ENCODE measurements at places on chromosomes 2 and 18.

DNA sequence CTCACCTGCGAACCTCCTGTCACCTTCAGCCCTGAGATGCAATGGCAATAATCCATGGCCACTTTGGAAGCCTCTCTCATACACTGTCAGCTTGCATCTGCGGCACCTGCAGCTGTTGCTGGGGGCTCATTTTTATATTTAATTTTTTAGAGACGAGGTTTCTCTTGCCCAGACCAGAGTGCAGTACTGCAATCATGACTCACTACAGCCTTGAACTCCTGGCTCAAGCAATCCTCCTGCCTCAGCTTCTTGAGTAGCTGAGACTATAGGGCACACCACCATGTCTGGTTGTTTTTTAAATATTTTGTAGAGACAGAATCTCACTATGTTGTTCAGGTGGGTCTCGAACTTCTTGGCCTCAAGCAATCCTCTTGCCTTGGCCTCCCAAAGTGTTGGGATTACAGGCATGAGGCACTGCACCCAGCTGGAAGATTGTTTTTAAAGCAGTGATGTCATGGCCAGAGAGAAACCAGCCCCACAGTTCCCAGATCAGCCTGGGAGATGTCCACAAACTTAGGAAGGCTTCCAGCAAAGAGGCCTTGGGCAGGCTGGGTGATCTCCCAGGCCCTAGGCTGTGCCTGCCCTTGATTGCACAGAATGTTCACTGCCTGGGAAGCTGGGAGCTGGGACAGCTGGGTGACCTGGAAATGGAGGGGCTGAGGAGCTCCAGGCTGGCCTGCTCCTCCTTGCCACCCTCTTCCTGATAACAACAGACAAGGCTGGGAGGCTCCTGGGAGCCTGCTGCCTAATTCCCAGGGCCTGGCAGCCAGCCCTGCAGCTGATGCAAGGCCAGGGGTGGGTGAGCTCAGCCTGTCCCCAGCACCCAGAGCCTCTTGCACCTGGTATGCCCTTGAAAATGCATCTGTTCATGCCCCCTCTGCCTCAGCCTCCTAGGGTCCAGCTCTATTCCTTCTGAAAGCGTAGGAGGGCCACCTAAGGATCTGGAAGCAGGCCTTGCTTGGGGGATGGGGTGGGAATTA, 27.1 kb downstream of the SH2D6 start:
- DNase-seq, result no peak

DNA sequence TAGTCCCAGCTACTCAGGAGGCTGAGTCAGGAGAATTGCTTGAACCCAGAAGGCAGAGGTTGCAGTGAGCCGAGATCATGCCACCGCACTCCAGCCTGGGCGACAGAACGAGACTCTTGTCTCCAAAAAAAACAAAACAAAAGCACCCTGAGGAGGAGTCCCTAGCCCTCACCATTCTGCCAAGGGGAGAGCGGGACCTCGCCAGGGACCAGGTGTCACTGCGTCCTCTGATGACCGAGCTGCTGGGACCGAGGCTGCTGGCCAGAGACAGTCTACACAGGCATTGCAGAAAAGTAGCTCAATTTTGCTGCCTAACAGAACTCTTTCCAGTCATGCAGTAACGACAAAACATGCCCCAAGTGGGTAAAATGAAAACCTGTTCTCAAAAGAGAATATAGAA, 18.4 kb downstream of the NCK2 start:
- no peak for DNase-seq

- no peak for DNase-seq
These were observed 777.6 kb upstream of the SOX11 start for GRCh38 chr2:4914551-4914950.

DNA sequence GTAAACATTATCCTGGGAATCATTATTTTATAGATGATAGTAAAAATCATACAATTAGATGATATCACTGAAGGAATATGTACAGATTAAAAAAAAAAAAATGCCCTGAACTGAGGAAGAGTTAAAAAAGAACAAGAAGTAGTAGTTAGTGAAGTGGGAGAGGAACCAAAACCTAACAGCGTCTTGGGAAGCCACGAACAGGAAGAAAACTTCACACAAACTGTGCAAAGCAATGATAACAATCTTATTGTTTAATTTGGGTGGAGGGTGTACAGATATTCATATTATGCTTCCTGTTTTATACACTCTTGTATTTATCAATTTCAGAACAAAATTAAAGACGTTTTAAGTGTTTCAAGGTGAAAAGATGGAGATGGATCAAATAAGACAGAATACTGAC, 3.5 kb downstream of the HEATR5B start:
- DNase-seq, result no peak

- DNase-seq, result no peak
These were observed 48.6 kb downstream of the GALNT14 start for GRCh38 chr2:31089645-31090044.

DNA sequence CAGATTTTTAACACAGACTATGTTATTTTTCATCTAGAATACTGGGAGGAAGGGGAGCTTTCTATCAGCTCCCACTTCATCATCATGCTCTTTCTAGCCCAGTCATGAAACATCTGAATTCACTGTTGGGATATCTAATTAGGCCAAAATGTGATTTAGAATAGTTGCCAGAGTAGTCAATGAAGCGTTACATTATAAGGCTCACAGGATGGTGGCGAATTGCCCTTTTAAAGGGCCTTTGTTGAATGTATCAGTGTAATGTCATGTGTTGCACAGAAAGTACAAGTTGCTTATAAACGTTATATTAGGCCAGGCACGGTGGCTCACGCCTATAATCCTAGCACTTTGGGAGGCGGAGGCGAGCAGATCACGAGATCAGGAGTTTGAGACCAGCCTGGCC, 45.6 kb downstream of the PDE1A start:
- DNase-seq, result no peak

GRCh38 chr18:41645589-41646360, 309.3 kb upstream of the PIK3C3 start:
- no peak for DNase-seq

DNA sequence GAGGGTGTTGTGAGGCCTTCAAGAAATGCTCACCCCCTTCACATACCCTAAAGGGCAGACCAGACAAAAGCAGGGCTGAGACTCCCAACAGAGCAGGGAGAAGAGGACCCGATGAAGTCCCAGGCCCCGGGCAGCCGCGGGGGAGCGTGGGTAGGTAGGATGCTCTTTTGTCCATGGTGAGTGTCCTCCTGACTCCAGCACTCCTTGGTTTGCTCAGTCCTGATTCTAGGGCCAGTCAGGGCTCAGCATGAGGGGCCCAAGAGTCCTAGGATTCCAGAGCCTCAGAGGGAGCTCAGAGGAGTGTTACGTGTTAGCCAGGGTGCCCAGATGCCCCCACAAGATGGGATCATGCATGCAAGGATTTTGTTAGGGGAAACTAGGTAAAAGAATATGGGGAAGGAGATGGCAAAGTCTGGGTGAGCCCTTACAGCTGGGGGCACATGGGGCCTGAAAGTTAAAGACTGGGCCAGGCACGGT, 64.8 kb downstream of the SMAD7 start:
- no peak for DNase-seq

DNA sequence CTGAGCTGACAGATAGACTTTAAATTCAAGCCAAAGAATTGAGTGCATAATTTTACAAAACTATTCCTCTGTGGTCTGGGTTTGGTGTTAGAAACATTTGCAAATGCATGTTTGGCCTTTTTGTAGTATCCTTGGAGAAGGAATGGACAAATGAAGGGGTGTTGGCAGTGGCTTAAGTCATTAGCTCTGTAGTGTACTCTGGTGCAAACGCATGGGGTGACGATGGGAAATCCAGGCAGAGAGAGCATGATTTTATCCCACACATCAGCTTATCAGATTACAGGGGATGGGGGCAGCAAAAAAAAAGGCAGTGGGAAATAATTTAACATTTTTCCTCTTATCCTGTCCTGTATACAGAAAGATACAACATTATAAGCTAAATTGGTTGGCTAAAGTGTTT, 320.6 kb downstream of the ZNF516 start:
- no peak for DNase-seq

DNA sequence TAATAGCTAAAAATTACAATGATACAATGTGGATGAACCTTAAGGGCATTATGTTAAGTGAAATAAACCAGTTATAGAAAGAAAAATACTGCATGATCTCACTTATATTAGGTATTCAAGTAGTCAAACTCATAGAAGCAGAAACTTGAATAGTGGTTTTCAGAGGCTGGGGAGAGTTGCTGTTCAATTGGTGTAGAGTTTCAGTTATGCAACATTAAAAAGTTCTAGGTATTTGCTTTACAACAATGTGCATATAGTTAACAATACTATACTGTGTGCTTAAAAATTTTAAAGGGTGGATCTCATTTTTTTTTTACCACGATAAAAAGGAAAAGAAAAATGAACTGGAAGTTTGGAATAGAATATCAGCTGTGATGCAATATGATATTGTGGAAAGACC, 479.1 kb downstream of the SPAG16 start:
- DNase-seq, result no peak

DNA sequence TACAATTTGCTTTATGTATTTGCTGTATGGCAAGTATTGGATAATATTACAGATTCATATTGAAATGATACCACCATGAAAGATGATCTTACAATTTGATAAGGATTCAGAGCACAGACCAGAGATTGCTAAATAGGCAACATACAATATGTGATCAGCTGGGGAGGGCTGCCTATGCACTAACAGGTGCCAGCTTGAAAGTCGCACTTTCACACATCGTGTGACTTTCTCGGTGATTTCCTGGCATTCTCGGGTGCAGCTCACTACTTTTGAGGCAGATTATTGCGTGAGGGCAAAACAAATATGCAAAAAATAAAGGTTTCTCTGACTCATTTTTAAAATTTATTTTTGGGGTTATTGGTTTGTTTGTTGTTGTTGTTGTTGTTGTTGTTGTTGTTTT, 36.0 kb downstream of the RBMS1 start:
- no peak for DNase-seq

DNA sequence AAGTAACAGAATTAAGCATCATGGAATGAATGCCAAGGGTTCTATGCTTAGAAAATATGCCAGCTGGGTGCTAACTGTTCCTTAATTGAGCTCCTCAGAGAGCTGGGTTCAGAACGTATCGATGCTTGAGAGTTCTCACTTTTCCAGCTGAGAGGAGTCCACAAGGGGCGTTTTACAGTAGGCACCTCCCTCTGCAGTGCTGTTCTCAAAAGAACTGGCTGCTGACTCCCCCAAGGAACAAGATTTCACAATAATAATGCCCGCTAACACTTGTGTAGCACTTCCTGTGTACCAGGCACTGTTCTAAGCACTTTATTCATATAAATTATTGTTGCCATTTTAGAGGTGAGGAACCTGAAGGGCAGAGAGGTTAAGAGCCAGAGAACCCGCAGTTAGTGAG, 18.1 kb upstream of the TMEM237 start:
- no peak for DNase-seq

GRCh38 chr2:190607014-190607597, 41.8 kb upstream of the NAB1 start:
- no peak for DNase-seq
